ENCODE measurements at places on chromosomes 2 and 18.

- DNase-seq = no peak
These were observed 57.2 kb downstream of the TACR1 start for GRCh38 chr2:75142081-75142480.

- no peak for DNase-seq
These were observed 156.8 kb downstream of the STK39 start for GRCh38 chr2:168090366-168091135.

DNA sequence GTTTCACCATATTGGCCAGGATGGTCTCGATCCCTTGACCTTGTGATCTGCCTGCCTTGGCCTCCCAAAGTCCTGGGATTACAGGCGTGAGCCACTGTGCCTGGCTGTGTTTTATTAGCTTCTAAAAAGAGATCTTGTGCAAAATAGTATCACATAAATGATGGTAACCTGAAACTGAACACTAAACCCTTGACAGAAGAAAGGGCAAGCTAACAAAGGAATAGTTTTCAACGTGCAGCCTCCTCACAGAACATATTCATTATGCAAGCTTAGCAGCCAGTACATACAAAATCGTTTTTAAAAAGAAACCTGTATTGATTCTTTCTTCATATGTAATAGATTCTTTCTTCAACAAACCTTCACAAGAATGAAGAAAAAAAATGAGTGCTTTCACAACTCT is 20.6 kb downstream of the CHN1 start:
- DNase-seq = no peak

DNA sequence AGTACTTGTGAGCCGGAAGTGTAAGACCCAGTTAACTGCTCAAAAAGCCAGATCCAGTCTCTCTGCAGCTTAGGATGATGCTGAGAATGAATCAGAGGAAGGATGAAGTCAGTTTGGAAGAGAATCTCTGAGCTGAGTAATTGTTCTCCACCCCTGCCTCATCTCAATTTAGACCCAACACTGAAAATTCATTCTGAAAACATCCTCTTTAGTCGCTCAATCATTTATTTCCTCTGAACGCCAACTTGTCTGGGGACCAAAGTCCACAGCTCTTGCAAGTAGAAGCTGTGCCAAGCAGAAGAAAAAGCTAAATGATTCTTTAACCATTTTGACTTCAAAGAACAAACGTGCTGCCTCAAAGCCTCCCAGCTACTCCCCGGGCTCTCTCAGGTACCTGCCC is 177.1 kb upstream of the KLHL29 start:
- DNase-seq = no peak

DNA sequence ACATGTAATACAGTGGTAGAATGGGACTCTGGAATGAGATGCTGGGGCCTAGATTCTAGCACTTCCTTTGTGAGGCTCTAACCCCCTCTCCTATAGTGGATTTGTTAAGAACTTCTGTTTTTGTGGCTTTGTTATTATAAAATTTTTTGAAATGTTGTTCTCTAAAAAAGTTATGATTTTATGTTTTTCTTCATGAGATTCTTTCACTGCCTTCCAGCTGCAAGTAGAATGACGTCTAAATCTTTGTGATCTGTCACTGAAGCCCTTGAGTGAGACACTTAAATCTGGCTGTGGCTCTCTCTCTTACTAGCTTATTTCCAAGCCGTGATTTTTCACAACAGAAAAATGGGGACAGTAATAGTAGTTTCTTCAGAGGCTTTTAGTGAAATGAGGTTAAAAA is 1.6 kb downstream of the CASP8 start:
- DNase-seq = no peak

DNA sequence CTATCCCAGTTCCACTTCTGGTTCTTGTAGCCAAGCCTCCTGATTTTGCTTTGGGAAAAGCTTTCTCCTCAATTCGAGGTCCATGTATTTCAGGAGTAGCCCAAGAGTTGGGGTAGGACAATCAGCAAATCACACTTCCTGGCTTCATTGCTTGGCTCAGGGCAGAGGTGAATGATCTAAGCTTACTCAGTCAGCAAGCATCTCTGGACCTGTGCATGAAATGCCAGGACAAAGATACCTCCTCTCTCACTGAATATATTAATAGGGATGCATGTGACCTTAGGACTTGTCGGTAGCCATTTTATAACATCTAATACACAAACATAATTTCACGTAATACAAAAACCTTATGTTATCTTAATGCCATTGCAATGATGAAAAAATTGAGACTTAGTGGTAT is 373.1 kb downstream of the TGIF1 start:
- no peak for DNase-seq

- DNase-seq = no peak
These were observed 163.5 kb downstream of the UXS1 start for GRCh38 chr2:106030287-106031268.

DNA sequence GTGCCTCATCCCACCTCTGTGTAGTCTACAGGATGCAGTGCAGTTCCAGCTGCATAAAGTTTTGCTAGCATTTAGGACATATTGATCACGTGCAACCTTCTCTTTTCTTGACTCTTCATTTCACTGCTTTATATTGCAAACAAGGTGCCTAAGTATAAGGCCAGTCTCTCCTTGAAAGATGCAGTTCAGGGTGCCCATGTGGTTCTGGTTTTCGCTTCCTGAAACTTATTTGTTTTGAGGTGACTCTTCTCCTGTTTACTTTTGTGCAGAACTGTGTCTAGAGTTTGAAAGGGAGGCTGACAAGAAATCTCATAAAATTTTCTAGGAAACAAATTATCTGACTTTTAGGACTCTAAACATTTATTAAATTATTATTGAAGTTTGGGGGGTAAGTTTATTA is 189.9 kb downstream of the UBE2E3 start:
- no peak for DNase-seq

DNA sequence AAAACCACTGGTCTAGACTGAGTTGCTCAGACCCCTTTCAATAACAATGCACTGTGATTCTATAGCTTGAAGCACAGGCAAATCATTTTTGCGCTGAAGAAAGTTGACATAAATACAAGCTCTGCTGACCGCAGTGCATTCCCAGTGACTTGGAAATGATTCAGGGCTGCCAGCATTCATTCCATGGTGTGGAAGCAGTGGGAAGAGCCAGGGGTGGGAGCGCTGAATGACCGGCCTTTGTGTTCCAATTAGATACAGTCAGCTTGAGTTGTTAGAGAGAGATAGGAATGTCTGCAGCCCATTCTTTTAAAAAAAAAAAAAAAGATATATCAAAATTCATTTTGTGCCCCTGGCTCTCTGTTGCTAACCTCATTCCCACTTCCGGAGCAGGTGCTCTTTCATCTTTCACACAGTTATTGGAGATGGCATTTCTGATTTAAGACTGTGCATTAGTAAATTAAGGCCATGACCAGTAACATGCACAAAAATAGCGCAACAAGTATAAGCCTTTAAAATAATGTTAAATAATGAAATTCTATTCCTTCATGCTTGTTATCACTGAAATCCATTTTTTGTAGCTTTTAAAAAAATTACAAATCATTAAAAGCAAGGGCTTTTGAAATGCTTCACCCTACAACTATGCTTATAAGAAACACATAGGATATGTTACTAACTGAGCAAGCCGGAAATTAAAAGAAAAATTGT is 59.4 kb upstream of the CTLA4 start:
- no peak for DNase-seq

DNA sequence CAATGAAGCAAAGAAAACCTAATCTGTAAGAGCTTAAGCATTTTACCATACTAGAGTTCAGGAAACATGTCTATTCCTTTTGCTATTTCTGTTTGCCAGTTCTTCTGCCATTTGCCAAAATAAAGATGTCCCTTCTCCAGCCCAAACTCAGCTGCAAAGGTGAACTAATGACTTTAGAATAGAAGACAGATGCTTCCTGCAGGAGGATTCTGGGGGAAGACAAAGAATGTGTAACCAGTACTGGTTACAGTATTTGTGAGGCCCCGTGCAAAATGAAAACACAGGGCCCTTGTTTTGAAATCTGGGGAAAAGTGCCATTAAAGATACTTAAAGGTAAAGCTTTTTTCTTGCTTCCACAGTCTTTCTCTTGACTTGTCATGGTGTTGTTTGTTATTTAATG is 34.3 kb upstream of the MTX2 start:
- no peak for DNase-seq
